Immature natural killer cell (primary cell): ENCODE measurements at places on chromosomes 2 and 18. TPM values are rescaled to one million over a fixed set of nuclear protein-coding genes. Genes with fewer than 3 reads are reported as not detected.

DNA sequence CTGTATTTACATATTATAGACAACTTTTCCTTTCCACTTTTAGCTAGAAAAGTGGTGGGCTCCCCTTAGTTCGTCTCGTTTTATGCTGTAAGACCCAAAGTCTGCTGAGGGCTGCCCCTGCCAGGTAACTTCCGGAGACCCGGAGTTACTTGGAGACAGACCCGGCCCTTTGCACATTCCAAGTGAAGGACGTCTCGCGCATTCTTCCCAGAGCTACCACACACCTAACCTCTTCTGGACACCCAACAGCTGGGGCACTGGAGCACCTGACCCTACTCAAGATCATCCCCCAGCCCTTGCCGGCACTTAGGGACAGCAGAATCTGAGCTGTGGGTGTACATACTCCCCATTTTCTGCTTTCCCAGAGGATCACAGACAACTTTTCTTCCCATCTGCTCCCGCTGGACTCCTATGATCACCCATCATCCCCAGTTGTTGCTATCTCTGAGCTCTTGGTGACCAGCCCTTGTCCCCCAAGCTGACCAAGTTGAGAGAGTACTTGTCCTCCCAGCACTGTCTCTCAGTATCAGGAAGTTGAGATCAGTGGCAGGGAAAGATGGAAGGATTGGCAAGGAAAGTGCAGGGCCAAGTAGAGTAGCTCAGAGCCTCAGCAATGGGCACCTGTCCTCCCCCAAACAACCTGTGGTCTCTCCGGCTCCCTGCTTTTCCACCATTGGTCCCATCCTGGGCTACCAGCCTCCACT is 8.4 kb upstream of the SATB2 start:
- no peak for DNase-seq

SATB2 gene
- not detected for polyA plus RNA-seq

MEIS1 gene
- polyA plus RNA-seq: not detected

RGPD4 gene
- not detected for polyA plus RNA-seq

GRCh38 chr2:77009307-77009706 is 512.9 kb downstream of the LRRTM4 start:
- DNase-seq: no peak

PRKCE gene
- 3.0 TPM for polyA plus RNA-seq

- no peak for DNase-seq
Measured at GRCh38 chr2:77314721-77315120, 207.5 kb downstream of the LRRTM4 start.

DSEL gene
- polyA plus RNA-seq: 0.11 TPM

MGAT4A gene
- 128 TPM for polyA plus RNA-seq

- no peak for DNase-seq
Measured at GRCh38 chr18:926946-927345, 22.3 kb downstream of the ADCYAP1 start.

DNA sequence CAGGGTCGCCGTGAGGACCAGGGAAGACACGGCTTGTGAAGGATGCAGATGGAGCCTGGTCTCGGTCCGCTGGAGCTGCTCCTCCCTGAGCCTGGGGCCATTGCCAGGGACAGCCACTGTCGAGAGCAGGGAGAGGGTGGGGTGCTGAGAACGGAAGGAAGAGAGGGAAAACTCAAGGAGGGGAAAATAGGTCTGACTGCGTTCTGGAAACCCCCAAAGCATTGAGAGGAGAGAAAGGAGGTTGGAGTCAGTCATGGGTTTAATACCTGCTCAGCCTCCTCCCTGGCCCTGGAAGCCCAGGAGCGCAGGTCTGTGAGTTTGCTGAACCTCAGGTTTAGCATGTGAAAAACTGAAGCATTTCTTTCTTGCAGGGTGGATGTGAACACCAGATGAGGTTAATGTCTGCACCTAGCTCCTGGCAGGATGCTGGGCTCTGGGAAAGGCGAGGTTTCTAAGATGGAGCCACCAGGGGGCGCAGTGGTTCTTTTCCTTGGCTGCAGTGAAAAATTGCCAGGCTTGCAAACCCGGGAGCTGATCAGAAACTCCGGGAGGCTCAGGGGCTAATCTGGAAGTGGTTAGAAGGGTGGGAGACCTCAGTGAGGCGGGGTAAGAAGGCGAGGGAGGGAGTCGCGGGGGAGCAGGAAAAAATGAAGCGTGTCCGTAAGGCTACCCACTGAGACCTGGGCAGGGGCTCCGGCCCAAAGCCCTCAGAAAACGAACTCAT is 33.6 kb upstream of the RNF149 start:
- peak; percentile 62 for DNase-seq

- no peak for DNase-seq
Measured at GRCh38 chr2:88100489-88100858, 27.4 kb downstream of the FABP1 start.

TBR1 gene
- not detected for polyA plus RNA-seq

GRCh38 chr2:100283724-100284501 is 38.4 kb downstream of the LONRF2 start:
- DNase-seq: no peak

- DNase-seq: peak; percentile 50
Measured at GRCh38 chr2:242011167-242011513, 141.6 kb downstream of the RTP5 start.

GRCh38 chr2:172323256-172323655 is 104.1 kb upstream of the ITGA6 start:
- no peak for DNase-seq

DNA sequence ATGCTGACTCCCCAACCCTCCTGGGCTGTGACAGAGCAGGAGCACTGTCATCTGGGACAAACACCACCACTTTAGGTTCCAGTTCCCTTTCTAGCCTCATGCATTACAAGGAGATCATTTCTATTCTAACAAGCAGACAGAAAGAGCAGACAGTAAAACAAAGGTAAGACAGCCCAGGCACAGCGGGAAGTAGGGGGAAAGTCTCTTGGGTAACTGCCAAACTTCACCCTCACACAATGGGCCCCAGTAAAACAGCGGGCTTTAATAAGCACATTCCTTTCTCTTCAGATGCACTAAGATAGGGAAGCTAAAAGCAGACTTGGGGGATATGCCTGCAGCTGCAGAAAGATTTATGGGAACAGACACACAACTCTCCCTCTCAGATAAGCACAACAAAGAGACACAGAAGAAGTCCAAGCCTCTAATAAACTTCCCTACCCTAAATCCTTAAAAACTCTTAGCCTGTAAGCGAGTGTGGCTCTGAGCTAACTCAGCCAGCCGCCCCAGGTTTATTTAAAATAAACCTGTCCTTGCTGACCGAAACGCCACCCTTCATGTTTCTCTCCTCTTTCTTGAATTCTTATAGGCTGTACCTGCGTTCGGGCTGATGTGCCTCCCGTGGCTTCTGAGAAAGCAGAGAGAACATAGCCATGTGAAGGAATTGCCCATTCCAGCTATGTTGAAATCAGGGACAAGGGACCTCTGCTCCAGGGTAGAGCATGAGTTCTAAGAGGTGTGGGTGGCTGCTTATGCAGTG is 726.8 kb upstream of the DDX18 start:
- DNase-seq: no peak

GRCh38 chr2:15154297-15154696 is 406.8 kb downstream of the NBAS start:
- no peak for DNase-seq

DNA sequence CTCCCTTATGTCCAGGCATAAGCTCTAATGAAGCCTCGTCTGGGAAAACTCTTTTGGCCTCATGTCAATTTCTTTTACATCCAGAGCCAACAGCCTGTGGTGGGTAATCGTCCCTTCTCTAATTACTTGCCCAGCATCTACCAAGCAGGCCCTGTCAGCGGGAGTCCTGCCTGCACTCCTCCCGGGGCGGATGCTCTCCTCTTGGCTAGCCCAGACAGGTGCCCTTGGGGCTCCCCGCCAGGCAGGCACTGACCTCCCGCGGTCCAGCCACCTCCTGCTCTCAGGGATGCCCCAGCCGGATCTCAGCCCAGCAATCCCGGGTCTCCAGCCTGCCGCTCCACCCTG is 74.2 kb downstream of the NCAPH start:
- DNase-seq: no peak

COL3A1 gene
- not detected for polyA plus RNA-seq

FOXD4L1 gene
- polyA plus RNA-seq: not detected

DNA sequence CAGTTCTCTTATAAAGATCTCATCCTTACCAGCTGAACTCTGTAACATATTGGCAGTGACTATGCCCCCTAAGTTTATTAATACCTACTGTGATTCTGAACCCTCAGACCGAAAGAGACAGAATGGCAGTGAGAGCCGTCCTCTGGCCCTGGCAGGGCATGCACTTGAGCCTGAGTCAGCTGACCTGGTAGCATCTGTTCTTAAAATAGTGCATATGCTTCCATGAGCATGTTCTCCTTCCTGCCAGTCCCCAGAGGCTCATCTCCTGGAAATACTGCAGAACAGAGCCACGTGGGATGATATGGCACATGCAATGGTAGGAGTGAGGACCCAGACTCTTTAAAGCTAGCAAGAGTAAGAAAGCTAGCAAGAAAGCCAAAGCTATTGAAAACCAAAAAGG is 59.0 kb downstream of the RASGRP3 start:
- no peak for DNase-seq

HTR2B gene
- polyA plus RNA-seq: not detected

DNA sequence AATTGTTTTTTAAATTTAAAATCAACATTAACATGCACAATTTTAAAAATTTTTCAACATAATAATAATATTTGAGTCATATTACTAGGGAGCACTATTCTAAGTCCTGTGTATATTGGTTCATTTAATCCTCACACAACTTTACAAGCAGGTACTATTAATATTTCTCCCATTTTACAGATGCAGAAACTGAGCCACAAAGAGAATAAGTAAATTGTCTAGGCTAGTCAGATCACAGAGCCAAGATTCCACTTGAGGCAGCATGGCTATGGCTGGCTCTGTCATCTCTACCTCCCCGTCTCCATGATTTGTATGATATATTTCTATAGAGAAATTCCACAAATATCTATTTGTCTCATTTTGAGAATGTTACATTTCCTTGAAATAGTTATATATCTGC is 15.1 kb downstream of the CCNT2 start:
- DNase-seq: no peak

GRCh38 chr2:200616193-200616592 is 30.4 kb downstream of the AOX1 start:
- DNase-seq: peak; percentile 4

SAG gene
- polyA plus RNA-seq: not detected

DNA sequence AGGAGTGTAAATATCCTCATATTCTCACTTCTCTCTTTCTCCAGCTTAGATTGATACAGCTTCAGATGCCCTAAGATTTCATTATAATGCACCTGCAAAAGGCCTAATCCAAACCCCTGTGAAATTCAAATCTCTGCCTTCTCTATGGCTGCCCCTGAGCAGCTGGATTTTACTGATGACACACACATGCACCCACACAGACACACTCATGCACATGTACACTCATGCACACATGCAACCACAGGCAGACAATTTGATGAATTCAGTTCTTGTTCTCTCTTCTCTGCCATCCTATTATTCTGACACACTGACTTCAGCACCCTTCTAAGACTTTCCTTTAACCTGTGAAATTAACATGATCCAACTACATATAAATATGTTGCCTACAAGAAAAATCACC is 563.2 kb downstream of the RNF144A start:
- DNase-seq: no peak

DNA sequence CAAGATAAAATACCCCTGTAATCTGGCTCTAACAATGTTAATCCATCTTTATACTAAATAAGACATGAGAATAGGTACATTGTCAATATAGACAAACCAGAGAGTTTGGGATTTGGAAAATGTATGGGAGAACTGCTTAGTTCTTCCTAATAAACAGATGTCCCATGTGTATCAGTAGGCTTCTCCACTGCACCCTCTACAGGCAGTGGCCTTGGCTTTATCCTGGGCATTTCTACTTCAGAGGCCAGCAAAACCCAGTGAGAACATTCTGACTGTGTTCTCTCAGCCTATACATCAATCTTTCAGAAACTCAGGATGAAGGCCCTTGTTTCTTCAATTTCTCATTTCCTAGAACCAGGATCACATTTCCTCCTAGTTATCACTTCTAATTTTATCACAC is 1167.5 kb upstream of the ACVR2A start:
- no peak for DNase-seq

DNA sequence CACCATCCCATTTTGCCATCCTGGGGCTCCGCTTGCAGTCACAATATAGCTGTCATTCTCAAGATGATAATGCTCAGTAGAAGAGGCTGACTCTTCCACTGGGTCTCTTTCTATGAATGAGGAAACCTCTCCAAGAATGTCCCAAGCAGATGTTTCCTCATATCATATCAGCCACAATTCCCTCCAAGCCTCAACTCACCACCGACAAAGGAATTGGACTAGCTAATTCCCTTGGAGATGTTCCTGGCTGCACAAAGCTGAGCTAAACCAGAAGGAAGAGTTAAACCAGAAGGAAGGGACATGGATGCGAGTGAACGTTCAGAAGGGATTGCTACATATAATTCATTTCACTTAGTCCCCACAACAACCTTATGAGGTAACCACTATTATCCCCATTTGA is 65.0 kb upstream of the NPAS2 start:
- DNase-seq: no peak

DNA sequence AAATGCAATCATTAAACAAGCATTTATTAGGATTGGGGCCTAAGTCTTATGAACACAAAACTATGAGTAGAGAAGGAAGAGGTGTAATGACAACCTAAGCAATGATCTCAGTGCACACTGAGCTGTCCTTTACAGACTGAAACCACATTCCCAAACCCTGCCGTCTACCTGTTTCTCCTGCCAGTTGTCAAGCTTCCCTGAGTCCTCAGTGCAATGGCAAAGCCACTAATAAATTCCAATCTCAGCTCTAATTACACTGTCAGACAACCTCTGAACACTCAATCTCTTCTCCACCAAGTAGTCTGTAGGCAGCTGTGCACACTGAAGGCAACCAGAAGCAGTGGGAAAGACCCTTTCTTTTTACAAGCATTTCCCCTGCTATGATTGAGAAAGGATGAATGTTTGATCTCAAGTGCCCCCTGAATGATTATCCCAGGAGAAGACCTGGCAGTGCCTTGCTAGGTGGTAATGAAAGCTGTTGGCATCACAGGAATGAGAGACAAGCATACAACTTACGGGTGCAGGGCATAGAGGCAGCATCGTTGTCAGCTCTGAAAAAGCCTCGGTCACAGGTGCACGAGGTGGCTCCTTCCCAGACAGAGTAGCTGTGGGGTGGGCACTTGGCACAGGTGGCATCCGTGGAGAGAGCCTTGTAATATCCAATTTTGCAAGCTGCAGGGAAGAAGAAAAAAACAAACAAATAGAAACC is 71.4 kb downstream of the EPHA4 start:
- DNase-seq: no peak

- DNase-seq: no peak
Measured at GRCh38 chr18:28504066-28504465, 327.1 kb upstream of the CDH2 start.

GRCh38 chr2:37880551-37880950 is 44.5 kb upstream of the RMDN2 start:
- no peak for DNase-seq

GRCh38 chr18:21218862-21219261 is 23.2 kb upstream of the GREB1L start:
- DNase-seq: no peak

GRCh38 chr2:85929096-85930050 is 40.6 kb upstream of the ST3GAL5 start:
- no peak for DNase-seq

DNA sequence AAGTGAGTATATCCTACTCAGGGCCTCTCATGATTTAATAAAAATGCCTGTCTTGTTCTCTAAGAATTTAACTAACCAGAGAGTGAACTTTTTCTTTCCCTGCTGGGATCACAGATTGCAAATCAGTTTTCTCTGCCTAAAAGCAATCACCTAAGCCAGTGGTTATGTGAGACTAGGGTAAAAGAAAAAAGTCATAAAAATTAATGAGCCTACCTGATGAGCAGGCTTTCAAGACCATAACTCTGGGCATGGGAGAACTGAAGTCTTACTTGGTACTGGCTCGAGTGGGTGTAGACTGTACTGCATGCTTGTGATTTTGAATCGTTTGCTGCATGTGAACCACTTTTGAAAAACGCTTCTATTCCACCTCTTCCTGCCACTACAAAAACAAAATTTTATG is 1677.0 kb upstream of the LRRTM1 start:
- no peak for DNase-seq
